ENCODE measurements at places on chromosomes 12 and 14. TPM values are rescaled to one million over a fixed set of nuclear protein-coding genes. Genes with fewer than 3 reads are reported as not detected.

CAPZA3 gene
- total RNA-seq: not detected

PTPRR gene
- not detected for total RNA-seq

TBC1D30 gene
- total RNA-seq: 8.9 TPM

DNA sequence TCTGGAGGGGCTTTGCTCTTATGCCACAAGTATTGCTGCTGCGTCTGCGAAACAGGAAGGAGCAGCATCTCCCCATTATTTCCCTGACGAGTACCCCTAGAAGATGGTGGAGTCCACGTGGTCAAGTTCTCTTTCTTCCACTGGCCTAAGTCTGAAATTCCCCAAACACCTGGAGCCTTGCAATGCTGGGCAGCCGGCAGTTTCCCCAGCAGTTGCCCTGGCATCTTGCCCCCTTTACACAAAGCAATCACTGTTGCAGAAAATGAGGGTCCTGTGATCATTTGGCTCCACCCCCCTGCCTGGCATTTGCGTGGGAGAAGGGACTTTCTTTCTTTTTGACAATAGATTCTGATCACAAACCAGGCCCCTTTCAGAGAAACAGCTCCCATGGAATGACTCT, 56.9 kb downstream of the FOS start:
- DNase-seq: no peak

NRXN3 gene
- not detected for total RNA-seq

DNA sequence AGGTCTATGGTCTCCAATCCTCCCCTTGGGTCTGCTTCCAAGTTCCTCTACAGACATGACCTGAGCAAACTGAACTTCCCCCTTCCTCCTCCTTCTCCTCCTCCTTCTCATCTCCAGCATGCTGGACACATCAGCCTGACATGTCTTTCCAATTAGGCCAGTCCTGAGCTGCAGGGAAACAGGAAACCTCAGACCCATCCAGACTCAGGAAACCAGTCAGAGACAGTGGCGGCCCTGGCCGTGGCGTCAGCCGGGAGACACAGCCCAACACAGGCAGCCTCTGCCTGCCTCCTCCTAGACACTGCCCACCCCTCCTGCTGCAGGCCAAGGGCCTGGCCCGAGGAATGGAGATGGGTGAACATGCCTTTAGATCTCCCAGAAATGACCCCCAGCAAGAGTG, 468.8 kb downstream of the BCL11B start:
- no peak for DNase-seq

SOAT2 gene
- not detected for total RNA-seq

GRCh38 chr14:56202256-56202655, 84.0 kb downstream of the PELI2 start:
- no peak for DNase-seq

SVOP gene
- not detected for total RNA-seq

RAD9B gene
- 0.98 TPM for total RNA-seq

GRCh38 chr12:34396006-34396860, 373.9 kb downstream of the ALG10 start:
- no peak for DNase-seq

GRCh38 chr14:94109915-94110250, 653 bp upstream of the IFI27 start:
- no peak for DNase-seq

SYCP3 gene
- not detected for total RNA-seq

KRT74 gene
- not detected for total RNA-seq

DNA sequence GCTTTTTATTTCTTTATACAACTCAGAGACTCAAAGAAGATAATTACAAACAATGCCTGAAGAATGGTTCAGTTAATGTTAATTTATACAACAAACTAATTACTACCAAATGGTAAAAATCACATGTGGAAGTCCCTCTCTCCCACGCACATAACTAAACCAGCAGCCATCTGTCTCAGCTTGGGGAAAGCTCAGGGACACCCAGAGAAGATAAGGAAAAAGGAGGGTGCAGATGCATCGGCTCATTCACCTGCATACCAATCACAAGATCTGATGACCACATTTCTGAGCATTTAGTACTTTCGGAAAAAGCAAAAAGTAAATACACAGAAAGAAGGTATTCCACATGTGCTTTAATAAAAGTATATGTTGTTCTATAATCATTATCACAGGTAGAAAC, 136.3 kb downstream of the SOX5 start:
- DNase-seq: no peak

AQP5 gene
- total RNA-seq: 0.72 TPM

- DNase-seq: no peak
These were observed 26.9 kb downstream of the MOK start for GRCh38 chr14:102277874-102278630.

GRCh38 chr14:83171761-83172160, 1638.1 kb upstream of the SEL1L start:
- no peak for DNase-seq

SERPINA10 gene
- total RNA-seq: 0.03 TPM

DNA sequence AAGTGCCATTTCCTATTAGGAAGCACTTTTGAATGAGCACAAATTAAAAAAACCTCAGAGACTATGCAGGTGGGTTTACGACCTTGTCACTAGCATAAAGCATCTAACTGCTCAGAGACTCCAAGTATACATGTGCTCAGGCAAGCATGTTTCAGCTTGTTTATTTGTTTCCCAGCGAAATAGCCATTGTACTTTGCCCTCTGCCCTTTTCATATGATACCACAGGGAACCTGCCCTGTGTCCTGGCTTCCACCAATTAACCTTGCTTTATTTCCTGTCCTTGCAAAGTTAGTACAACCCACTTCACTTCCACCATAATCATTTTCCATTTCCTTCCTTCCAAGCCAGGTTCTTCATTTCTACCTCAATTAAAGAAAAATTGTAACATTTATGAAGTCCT, 194.9 kb downstream of the DUSP6 start:
- no peak for DNase-seq

DNA sequence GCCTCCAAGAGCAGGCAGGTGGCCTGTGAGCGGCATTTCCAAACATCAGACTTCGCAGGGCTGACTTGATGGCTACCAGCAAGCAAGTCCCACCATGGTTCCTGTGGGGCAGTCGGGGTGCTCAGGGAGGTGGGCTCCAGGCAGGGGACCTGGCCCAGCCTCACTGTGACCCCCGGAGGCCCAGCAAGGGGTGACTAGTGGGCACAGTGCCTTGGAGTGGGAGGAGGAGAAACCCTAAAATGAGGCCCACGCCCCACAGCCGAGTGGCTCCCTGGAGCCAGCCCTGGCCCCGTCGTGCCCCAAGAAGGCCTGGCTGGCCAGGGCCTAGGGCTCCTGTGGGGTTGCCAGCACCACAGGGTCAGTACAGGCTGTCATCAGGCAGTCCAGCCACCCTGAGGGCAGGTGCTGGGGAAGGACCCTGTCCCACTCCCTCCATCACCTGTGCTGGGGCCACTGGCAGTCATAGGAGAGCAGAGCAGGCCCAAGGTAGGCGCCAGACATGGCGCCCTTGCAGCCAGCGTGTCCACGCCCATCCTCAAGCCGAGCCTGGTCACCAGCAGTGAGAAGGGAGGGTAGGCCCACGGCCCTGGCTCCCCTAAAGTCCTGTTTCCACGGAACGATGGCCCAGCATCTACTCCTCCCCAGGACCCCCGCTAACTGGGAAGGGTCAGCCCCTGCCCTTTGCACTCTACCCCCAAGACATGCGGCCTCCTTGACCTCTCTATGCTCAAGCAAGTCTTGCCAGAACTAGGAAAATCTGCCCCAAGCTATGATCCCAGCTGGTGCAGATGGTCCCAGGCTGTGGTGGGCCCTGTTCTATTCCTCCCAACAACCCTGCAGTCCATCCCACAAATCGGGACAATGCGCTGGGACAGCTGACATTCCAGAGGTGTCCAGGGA, 144.2 kb upstream of the C14orf180 start:
- DNase-seq: no peak

EGLN3 gene
- total RNA-seq: 3.6 TPM

DNA sequence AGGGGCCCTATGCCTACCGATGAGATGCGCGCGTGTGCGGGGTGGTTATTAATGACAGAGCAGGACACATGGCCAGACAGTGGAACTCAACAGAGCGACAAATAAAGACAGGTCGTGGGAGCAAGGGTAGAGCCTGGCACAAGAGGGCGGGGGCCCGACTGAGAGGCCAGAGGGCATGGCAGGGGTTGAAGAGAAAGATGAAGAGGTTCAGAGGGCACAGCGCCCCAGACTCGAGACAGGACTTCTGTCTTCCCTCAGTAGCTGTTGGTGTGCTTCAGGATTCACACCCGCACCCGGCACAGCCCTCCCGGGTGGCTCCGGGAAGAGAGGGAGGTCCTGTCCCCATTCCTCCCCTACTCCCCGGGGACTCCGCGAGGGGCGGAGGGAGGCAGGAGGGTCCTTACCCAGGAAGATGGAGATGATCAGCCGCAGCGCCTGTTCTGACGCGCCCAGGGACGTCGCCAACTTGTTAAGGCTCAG, 366 bp downstream of the LPCAT3 start:
- no peak for DNase-seq

ZDHHC17 gene
- 26.3 TPM for total RNA-seq

GRCh38 chr14:88003425-88003824, 1.5 kb upstream of the GPR65 start:
- no peak for DNase-seq

DNA sequence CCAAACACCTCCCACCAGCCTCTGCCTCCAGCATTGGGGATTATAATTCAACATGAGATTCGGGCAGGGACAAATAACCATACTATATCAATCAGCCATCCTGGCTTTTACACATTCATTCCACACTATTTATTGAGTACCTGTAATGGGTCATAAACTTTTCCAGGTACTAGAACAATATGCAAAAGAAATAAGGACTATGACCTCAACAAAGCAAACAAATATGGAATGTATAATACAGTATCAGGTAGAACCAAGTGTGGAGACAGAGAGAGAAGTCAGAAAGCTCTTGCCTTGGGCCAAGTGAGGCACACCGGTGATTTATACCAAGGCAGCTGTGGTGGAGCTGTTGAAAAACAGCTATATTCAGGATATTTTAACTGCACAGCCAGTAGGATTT, 116.3 kb downstream of the TSPAN8 start:
- DNase-seq: no peak

DNA sequence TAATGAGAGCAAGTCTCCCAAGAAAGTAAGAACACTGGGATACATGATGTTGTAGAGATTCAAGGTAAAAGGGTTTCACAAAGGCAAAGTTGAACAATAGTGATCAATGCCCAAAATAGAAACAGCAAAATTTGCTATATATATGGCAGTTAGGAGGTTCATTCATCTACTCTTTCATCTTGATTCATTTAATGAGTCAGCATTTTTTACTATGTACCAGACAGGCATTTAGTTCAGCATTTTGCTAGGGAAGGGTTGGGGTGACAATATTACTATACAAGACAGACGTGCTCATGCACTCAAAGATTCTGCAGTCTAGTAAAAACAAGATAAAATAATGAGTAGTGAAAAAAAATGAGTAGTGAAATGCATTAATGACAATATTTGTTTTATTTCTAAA, 264.9 kb upstream of the LMO3 start:
- no peak for DNase-seq

- no peak for DNase-seq
These were observed 81.9 kb downstream of the NEDD1 start for GRCh38 chr12:96988919-96989318.

SERPINA12 gene
- total RNA-seq: not detected

DNA sequence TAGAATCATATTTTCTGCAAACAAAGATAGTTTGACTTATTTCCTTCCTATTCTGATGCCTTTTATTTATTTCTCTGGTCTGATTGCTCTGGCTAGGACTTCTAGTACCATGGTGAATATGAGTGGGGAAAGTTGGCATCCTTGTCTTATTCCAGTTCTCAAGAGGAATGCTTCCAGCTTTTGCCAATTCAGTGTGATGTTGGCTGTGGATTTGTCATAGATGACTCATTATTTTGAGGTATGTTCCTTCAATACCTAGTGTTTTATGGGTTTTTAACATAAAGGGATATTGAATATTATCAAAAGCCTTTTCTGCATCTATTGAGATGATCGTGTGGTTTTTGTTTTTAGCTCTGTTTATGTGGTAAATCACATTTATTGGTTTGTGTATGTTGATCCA, 139.4 kb upstream of the CNTN1 start:
- no peak for DNase-seq

GRCh38 chr12:459430-460258, at the start of gene B4GALNT3:
Gene B4GALNT3, plus strand, starts transcription at chr12:459939. Its CDS starts 438 bp downstream, at chr12:460377.
- no peak for DNase-seq

LHX5 gene
- not detected for total RNA-seq

GRCh38 chr12:89732522-89732921, 23.9 kb upstream of the ATP2B1 start:
- DNase-seq: no peak

HOXC4 gene
- 22.7 TPM for total RNA-seq

- DNase-seq: no peak
These were observed 124.6 kb downstream of the ETV6 start for GRCh38 chr12:11773889-11774677.

DNA sequence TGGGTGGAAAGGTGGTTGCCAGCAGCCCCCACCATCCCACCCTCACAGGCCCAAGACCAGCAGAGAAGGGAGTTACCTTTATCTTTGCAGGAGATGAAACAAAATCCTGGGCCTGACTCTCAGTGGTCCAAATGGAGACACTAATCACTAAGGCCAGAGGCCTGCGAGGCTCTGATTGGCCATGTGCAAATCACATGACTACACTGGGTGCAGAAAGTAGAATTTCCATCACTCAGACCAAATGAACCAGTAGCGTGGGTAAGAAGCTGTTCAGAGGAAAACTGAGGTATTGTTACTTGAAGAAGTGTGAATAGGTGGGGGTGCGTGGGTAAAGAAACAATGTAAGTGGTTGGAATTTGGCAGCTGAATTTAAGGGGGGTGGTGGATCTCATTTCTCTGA, 20.2 kb upstream of the PPP1CC start:
- DNase-seq: no peak
